Activated naive CD4-positive, alpha-beta T cell treated with anti-CD3 and anti-CD28 coated beads, Interleukin-2, amount 50 U/mL, for 72 hours (primary cell): ENCODE measurements at places on chromosomes 12 and 14. TPM values are rescaled to one million over a fixed set of nuclear protein-coding genes. Genes with fewer than 3 reads are reported as not detected.

The LRRC23 gene
- 10.7 TPM for total RNA-seq

The COX8C gene
- total RNA-seq, result not detected

The RNASE1 gene
- total RNA-seq, result not detected

The TMPRSS12 gene
- not detected for total RNA-seq

The STAB2 gene
- total RNA-seq, result not detected

The SOCS4 gene
- total RNA-seq, result 26.6 TPM

The PAN2 gene
- 71.4 TPM for total RNA-seq

The GPD1 gene
- 0.35 TPM for total RNA-seq

The GPR162 gene
- 0.46 TPM for total RNA-seq

The SLC39A5 gene
- total RNA-seq, result 2.0 TPM

The CDKN1B gene
- 46.6 TPM for total RNA-seq
